ENCODE measurements at places on chromosomes 5 and 9.

DNA sequence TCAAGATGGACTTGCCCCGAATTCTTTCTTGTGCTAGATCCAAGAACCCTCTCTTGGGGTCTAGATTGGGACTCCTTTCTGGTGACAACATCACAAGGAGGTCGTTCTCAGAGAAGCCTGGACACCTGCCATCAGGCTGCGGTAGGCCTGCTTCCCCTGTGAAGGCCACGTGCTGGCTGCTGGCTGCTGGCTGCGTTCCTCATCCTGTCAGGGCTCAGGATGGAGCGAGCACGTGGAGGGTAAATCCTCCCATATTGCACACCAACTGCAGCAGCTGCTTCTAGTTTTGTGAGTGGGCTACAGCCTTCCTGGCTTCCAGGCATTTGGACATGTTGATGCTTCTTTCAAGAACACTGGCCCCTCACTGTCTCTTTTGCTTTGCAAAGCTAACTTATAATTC lies 95.6 kb downstream of the HSPA4 start:
- DNase-seq = no peak

GRCh38 chr5:87399720-87400119 lies 13.0 kb downstream of the CCNH start:
- DNase-seq = no peak

DNA sequence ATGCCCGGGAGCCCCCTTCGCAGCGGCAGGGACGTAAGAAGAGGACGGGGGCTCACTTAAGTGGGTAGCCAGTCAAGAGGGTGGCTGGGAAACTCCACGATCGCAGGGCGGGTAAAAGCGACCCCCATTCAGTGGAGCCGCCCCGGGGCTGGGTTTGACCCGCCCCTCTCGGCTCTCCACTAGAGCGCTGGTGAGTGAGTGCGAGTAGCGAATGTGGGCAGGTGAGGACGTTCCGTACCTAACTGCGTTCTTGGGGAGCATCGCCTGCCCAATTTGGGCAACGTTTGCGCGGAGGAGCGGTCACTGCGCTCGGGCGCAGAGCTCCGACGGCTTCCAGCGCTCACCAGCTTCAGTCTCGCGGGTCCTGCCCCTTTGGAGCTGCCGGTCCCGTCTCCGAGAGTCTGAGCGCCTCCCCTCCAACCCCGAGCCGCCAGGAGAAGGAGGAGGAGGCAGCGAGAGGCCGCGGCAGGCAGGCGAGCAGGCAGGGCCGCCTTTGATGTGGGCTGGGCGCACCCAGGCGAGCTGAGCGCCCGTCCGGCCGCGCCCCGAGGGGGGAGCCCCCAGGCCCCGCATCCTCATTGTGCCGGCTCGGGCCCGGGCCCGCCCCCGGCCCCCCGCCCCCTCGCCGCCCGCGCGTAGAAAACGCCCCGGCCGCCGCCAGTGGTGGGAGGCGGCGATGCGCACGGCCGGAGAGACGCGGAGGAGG lies at the start of gene FGF18:
Gene FGF18, plus strand, starts transcription at position 666 of the 706 bp plus-strand sequence. CDS start 553 bp downstream, outside the sequence.
- DNase-seq = no peak

DNA sequence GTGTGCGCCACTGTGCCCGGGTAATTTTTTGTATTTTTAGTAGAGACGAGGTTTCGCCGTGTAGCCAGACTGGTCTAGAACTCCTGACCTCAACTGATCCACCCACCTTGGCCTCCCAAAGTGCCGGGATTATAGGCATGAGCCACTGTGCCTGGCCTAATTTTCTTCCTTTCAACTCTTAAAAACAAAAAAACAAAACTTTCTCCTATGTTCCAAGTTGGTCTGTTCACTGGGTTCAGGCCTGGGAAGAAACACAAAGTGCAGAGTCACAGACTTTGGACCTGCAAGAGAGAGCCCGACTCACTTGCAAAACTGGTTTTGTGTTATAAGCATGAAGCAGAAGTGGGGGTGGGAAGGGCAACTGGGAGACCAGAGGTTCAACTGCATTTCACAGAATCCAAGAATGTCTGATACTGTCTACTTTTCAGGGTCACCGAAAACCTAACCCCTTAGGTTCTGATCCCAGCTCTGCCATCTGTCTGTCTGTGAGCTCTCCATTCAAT lies 5.2 kb upstream of the HDHD3 start:
- no peak for DNase-seq

GRCh38 chr5:176979669-176980068 lies 26.9 kb downstream of the UIMC1 start:
- no peak for DNase-seq

GRCh38 chr9:81318571-81318970 lies 370.8 kb downstream of the TLE1 start:
- DNase-seq = no peak

DNA sequence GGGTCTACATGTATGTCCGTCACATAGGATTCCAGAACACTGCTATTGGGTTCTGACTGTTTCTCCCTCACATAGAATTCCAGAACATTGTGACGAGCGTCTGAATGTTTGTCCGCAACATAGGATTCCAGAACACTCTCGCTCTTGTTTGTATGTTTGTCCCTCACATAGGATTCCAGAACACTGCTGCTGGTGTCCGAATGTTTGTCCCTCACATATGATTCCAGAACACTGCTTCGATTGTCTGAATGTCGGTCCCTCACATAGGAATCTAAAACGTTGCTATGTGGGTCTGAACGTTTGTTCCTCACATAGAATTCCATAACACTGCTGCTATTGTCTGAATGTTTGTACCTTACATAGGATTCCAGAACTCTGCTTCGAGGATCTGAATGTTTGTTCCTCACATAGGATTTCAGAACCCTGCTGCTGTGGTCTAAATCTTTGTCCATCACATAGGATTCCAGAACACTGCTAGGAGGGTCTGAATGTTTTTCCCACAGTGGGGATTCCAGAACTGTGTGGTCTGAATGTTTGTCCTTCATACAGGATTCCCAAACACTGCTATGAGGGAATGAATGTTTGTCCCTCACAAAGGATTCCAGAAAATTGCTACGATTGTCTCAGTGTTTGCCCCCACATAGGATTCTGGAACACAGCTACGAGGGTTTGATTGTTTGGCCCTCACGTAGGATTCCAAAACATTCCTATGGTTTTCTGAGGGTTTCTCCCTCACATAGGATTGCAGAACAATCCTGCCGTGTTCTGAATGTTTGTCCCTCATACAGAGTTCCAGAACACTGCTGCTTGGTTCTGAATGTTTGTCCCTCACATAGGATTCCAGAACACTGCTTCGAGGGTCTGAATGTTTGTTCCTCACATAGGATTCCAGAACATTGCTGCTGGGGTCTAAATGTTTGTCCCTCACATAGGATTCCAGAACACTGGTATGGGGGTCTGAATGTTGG lies 220.5 kb downstream of the FOXD4L6 start:
- no peak for DNase-seq

- no peak for DNase-seq
Observed at GRCh38 chr9:30800421-30800820, 1584.0 kb upstream of the ACO1 start.

DNA sequence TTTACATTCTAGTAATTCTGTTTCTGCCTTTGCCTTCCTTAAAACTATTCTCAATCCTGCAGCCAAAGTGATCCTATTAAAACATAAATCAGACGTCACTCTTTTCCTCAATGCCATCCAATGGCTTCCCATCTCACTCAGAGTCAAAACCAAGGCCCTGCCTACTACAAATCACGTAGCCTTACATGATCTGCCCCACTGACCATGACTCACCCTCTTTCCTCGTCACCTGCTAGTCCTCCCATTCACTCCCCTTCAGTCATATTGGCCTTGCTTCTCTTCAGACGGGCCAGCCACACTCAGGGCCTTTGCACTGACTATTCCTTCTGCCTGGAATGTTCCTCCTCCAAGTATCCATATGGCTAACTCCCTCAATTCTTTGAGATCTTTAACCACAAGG lies 39.0 kb upstream of the DMXL1 start:
- no peak for DNase-seq

DNA sequence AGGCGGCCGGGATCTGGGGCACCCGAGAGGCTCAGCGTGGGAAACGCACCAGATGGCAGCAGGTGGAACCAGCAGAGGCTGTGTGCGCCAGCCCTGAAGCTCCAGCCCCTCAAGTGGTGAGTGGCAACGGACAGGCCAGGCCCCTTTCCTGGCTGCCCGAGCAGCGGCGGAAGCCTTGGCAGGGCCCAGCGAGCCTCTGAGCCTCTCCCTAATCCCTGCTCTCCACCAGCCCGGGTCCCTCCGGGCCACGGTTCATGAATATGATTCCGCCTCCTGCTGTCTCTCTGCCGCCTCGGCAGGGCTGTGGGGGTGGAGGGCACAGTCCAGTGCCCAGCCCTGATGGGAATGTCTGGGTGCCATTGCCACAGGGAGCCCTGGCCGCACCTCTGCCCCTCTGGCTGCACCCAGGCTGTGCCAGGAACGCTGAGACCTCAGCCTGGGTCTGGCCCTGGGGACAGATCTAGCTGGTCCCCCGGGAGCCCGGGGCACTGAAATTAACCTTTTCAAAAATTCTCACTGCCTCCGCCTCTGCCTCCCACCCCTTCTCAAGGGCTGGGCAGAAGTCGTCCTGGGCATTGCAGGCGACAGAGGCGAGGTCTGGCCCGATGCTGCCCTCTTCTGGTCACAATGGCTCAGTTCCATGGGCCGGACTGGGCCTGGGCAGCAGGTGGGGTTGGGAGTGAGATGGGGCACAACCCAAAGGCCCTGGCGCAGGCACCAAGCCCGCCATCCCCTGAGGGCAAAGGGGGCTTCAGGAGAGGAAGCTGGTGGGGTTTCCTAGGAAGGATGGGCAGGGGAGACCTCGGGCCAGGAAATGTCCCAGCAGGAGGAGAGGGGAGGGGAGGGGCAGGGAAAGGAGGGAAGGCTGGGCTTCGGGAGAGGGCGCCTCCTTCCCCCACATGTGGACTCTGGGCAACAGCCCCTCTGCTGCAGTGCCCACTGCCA lies 20.3 kb downstream of the CCDC187 start:
- no peak for DNase-seq

DNA sequence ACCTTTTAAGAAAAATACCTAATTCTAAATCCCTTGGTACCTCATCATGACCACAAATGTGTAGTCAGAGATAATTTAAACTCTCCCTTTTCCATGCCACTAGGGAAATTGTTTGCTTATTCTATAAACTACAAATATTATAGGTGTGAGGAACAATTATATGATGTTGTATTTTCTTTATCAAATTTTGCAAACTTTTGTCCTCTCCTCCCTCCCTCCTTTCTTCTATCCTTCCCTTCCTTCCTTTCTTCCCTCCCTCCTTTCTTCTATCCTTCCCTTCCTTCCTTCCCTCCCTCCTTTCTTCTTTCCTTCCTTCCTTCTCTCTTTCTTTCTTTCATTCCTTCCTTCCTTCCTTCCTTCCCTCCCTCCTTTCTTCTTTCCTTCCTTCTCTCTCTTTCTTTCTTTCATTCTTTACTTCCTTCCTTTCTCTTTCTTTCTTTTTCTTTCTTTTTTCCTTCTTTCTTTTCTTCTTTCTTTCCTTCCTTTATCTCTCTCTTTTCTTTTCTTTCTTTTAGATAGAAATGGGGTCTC lies 41.2 kb downstream of the SPZ1 start:
- no peak for DNase-seq

GRCh38 chr5:71938895-71939294 lies 168.4 kb upstream of the MAP1B start:
- no peak for DNase-seq

DNA sequence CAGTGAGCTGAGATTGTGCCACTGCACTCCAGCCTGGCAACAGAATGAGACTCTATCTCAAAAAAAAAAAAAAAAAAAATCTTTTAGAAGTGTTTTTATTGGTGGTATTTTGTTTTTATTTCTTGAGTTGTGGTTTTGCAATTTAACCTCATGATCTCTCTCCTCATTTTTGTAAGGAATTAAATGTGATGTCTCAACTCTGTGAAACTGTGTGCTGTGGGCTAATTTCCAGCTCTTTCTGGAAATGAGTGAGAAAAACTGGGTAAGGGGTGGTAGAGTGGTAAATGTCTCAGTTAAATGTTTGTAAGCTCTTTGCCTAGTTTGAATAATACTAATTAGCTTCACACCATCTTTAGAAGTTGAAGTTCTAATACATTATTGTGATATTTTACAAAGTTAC lies 29.0 kb downstream of the ACO1 start:
- no peak for DNase-seq

DNA sequence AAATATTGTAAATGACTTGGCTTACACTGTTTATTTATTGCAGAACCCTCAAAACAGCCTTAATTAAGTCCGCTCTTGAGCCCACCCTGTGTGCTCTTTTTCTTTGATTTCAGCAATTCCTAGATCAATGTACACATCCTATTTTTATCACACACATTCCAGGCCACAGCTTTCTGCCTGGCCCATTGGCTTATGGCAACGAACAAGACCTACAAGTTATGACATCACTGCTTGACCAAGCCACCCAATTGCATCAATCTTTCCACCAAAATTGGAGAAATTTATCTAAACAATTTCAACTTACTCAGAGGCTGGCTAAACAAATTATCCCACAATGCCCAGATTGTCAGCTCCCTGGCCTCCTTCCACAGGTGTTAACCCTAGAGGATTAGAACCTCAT lies 158.4 kb downstream of the CPLANE1 start:
- DNase-seq = no peak

DNA sequence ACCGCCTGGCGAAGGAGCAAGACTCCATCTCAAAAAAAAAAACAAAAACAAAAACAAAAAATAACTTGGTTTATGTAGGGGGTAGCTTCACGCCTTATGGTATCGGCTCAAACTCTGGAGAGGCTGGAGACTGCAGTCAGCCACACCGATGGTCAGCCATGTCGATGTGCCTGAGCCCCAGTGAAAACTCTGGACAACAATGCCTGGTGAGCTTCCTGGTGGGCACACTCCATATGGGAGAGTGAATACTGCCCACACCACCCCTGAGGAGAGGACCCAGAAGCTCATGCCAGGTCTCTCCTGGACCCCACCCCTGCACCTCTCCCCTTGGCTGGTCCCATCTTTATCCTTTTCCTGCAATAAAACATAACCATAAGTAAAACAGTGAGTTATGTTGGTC lies 19.6 kb downstream of the IPPK start:
- DNase-seq = no peak

DNA sequence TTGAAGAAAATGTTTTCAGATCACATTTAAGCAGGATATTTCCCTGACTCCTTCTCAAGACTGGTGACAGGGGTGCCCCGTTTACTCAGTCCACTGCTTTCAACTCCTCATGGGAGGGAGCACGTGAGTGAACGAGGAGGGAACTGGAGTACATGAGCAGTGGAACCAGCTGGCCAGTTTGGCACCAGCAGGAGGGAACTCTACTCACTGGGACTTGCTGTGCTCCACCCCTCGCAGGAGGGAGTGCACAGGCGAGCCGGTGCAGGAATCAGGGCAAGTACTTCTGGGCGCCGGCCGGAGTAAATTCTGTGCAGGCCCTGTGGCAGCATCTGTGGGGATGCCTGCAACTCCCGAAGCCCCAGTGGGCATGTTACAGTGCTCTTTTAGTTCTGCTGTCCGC lies 1941.1 kb upstream of the C9orf72 start:
- no peak for DNase-seq

DNA sequence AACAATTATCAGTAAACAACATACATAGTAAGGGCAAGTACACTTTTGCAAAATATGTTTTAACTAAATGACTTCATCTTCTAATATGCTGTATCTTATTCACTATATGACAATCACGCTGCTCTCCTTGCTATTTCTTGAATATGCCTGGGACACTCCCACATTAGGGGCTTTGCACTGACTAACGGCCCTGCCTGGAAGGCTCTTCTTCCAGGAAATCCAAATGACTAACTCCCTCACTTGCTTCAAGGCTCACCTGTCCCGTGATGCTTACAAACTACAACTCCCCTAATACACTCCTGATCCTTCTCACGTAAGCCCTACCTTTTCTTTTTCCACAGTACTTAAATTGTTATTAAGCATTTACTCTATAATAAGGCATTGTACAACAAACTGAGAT lies 10.6 kb downstream of the ERP44 start:
- DNase-seq = no peak

GRCh38 chr5:125558466-125558865 lies 812.0 kb upstream of the ZNF608 start:
- no peak for DNase-seq

All from BJ (cell line).